ENCODE measurements at places on chromosomes 11 and 22.

- DNase-seq, result no peak
These were observed 70.8 kb downstream of the COMMD9 start for GRCh38 chr11:36218283-36218921.

DNA sequence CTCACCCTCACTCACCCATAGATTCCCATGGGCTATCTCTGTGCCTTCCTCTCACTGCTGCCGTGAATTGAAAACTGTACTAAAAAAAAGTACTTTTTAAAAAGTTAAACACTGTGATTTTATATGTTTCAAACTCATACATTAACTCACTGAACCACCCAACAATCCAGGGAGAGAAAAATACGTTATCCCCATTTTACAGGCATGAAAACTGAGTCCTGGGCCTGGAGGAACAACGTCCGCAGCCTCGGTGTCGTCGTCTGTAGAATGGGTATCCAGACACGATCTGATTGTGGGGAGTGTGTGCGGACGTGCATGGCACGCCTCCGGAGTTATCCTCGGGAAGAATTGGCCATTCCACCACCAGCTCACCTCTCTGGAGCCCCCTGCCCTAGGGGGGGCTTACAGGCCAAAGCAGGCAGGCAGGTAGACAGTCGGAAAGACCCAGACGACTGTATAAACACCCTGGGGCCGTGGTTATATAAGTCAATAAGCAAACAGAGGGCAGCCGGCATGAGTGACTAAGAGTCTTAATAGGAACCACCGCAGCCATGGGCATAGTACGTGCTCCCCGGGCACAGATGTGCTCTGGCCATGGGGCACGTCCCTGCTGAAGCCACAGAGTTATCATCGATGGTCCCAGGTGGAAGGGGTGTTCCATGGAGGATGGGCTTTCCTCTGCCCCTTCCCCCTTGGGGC lies 7.1 kb upstream of the PDGFB start:
- no peak for DNase-seq

GRCh38 chr22:33806191-33806590 lies 114.1 kb downstream of the LARGE1 start:
- no peak for DNase-seq

DNA sequence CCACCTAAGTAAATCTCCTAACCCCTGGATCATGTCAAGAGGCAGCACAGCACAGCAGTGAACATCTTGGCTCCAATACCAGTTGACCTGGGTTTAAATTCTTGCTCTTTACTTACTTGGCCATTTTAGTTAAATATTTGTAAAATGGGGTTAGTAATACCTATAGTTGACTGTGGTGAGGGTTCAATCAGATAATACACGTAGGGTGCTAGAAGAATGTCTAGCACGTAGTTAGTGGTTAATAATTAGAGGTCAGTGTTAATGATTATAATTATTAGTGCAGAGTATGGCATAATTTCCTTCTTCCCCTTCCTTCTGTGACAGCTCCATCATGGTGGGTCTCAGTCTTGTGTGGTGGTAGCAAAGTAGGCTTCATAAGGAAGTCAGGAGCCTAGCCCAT lies 520.8 kb downstream of the INSC start:
- no peak for DNase-seq

GRCh38 chr11:117410861-117411710 lies 83.4 kb downstream of the CEP164 start:
- no peak for DNase-seq

GRCh38 chr11:64935359-64936081 lies at the start of gene GPHA2:
Gene GPHA2 (minus strand): TSS chr11:64935893. CDS start chr11:64935460, 433 bp downstream.
- no peak for DNase-seq

DNA sequence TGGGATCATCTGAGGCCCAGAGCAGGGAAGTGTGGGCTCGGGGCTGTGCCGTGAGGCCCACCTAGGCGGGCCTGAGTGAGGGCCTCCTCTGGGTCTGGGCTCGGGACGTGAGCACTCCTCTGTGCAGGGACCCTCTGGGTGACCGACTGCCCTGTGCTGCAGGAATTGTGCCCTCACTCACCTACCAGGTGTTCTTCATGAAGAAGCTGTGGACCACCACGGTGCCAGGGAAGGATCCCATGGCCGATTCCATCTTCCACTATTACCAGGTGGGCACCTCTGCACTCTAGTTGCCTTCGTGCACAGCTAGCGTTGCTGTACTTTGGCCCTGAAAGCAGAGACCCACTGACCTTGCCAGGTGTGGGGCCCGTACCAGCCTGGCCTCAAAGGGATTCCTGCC lies 80.5 kb downstream of the MYO7A start:
- DNase-seq, result no peak

GRCh38 chr11:125593114-125593820 lies 615 bp downstream of the STT3A start:
- DNase-seq, result no peak

DNA sequence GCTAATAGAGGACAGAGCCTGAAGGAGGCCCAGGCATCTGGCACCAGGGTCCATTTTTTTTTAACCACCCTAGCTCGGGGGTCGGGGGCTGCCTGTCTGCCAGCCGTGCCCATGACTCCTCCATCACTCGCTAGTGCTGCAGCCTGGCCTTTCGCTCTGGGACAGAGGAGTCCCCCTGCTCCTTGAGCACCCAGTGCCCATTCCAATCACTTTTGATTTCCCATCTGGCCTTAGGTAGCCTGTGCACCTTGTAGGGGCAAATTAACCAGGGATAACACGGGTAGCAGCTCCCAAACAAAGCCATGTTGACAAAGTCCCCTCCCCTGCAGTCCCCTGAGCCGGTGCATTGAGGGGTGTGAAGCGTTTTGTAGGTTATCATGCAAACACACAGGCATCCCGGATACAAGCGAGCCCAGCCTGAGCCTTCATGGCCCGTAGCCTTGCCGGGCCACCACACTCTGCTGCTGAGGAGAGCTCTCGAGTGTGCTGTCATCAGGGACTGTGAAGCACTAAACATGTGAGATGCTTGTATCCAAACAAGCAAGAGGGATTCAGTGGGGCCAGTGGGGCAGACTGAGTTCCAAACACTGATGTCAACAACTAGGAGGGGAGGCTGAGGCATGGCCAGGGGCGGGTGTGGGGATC lies 208.7 kb downstream of the DSCAML1 start:
- DNase-seq, result no peak

DNA sequence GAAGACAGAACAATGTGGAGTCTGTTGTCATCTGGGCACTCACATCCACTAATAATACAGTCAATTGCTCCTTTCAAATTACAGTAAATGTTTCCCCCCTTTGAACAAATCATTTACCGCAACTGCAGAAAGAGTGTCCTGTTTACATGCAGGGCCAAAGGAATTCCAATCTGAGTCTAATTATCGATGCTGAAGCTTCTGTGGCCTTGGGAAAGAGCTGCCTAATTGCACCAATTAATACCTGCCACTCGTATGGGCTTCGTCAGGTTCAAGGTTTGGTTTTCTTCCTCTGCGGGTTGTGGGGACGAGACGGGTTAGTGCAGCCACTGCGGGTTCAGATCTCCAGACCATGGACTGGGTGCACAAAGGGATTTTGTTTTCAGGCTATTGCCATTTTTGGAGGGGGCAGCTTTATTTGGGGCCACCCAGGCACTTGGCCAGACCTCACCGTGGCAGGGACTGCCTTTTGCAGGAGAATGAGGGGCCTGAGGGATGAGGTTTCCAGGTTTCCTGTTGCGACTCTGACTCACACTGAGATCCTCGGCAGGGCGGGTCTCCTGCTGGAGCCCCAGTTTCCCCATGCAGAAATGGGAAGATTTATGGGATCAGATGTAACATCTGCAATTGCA lies 147.6 kb downstream of the MIAT start:
- DNase-seq, result no peak

DNA sequence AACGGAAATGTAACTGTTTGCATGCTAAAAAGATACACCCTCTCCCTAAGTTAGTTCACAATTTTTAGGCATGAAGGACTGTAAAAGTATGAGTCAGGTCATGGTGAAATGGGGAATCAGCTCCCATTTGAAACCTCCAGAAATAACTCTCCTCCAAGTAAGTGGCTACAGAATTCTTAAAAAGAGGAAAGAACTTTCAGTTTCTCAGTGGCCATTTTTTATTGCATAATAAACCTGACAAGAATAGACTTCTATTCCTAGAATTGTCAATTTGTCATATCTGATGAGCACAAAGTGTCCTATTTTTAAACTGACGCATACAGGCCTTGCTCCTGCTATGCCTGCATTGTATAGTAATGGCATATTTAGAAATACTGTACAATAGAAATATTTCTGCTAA lies 612.2 kb downstream of the CNTN5 start:
- DNase-seq, result no peak

Data from AG04449 (cell line).